CD4-positive, alpha-beta T cell treated with Interleukin-10 for 1 hour (primary cell): ENCODE measurements at places on chromosomes 2 and 18.

- no peak for DNase-seq
These were observed 315.3 kb downstream of the CLIP4 start for GRCh38 chr2:29430382-29431112.

DNA sequence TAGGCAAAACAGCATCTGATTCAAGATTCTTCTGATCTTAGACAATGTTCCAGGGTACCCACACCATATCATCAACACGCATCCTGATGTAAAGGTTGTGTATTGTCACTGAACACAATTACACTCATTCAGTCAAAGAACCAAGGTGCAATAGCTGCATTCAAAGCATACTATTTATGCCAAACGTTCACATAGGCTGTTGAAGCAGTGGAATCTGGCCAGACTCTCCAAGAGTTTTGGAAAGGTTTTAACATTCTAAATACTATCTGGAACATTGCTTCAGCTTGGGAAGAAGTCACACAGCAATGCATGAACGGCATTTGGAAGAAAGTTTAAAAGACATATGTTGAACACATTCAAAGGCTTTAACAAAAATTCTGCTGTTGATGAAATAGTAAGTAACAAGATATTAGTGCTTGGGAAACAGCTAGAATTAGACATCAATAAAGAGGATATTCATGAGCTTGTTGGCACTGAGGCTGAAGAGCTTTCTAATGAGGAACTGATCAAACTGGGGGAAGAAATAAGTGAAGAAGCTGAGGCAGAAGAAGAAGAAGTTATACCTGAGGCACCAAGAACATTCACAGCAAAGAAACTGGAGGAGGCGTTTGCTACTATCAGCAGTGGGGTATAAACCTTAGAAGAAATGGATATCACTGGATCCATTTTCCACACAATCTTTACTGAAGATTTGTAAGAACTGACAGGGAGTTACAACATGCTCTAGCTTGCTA, 47.6 kb upstream of the MSH6 start:
- DNase-seq = no peak

GRCh38 chr2:48380208-48380607, 149.7 kb upstream of the STON1 start:
- no peak for DNase-seq

GRCh38 chr2:60629801-60630385, 76.4 kb upstream of the BCL11A start:
- no peak for DNase-seq

DNA sequence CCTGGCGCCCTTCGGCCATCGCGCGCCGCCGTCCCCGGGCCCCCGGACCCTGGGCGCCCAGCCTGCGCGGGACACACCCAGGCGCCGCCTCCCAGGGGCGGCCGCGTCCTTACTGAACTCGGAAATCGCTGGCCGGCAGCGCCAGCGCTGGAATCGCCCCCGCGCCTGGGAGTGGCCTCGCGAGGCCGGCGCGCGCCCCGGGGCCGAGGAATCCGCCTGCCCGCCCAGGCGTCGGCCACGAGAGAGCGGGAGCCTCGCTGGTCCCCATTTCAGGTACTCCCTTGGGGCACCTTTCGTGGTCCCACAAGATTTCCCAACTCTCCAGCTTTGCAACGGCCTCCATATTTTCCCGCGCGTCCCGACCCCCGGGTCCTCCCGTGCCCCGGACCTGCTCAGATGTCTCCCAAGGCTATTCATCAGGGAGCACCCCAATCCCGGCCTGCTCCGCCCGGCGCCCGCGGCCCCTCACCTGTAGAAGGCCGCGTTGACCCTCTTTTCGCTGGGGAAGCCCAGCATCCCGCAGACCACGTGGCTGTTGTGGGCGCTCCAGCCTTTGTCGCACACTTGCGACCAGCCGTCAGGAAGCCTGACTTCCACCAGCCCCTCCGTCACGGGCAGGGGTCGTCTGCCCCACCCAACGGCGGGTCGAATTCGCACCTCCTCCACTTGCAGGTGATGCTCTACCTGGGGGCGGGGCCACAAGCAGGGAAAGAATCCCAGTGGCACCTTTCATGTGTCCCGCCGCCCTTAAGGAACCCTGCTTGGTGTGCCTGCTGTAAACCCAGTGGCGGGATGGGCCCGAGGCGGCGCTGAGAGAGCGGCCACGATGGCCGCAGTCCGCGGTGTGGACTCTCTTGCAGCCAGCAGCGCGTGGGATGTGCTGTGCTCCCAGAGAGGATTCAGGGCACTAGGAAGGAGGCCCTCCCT, 4.6 kb downstream of the LOXL3 start:
- DNase-seq = no peak

- no peak for DNase-seq
These were observed 1679.0 kb downstream of the SUCLG1 start for GRCh38 chr2:82780050-82780449.

- no peak for DNase-seq
These were observed 41.2 kb upstream of the GCFC2 start for GRCh38 chr2:75751824-75752468.

DNA sequence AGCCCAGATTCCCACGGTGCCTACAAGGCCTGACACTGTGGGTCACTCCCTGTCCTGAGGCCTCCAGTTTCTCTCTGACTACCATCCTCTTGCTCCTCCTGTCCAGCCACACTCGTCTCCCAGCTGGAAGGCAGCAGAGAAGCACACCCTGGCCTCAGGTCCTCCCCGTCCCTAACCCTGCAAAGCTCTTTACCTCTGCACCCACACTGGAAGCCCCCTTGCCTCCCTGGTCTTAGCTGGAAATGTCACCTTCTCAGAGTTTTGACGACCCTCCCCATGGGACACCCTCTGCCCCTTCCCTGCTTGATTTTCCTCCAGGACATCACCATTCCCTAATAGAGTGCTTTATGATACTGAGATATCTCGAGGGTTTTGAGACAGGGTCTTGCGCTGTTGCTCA, 10.6 kb downstream of the RNU2-63P start:
- DNase-seq = no peak

DNA sequence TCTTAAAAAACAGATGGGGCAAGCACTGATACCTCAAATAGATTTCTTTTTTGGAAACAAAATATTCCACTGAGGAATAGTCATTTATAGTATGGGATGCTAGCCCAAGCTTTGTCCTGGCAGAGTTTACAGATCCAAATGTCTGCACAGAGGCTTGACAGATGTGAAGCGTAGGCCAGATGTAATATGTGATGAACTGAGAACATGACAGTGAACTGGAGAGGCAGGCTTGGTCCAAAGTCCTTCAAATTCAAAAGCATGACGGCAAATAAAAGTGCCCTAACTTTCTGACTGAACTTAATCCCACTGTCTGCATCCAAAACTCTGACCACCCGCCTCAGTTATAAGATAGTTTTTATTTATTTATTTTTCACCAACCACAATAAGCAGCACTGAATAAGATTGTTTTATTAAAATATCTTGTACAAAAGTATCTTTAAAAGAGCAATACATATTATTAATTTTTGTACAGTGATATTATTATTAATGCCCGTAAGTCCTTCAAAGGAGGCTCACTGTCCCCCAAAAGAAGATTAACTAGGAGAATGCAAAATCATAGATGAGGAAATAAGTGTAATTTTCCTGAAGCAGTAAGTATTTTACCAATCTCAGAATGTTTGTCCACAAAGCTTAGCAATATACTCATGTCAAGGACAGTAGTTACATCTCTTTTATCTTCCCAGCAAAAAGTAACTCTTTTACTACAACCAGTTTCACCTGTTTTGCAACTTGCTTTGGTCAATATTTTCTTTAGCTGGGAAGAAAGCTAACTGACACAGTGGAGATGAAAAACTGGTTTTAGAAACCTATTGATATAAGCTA, 10.7 kb upstream of the SPOPL start:
- no peak for DNase-seq

DNA sequence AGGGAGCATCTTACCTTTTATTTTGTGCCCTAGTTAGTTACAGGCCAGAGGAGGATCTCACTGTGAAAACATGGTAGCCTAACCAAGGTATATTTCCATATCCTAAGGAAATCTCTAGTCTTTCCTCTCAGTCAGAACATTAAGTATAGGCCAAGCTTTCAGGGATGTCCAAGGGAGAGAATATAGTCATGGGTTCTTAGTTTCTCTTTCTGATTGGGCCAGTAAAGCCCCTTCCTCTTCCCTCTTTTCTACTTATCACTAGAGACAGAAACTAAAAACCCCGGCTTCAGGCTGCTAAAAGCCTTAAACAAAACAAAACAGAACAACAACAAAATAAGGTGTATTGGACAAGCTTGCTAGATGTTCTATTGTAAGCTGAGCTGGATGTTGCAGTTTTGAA, 44.3 kb upstream of the TNFRSF11A start:
- DNase-seq = no peak

GRCh38 chr2:148567716-148568115, 76.8 kb upstream of the EPC2 start:
- no peak for DNase-seq

- no peak for DNase-seq
These were observed 234.3 kb upstream of the ACVR2A start for GRCh38 chr2:147610496-147611040.

GRCh38 chr2:46988230-46988629, 72.6 kb upstream of the MCFD2 start:
- DNase-seq = no peak

DNA sequence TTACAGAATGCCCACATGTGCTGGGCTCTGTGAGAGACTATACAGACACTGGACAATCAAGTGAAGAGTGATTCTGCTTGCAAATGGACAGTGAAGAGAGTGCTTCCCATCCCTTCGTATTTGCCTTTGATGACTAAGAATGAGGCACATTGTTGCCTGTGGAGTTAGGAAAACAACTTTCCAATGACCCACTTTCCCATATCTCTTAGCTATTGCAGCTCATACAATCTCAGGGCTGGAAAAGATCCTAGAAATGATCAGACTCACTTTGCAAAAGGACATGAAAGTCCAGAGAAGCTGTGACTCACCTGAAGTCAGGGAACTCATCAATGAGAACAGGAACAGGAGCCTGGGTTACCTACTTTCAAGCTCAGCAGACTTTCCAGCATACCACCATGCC, 440.5 kb upstream of the TCF4 start:
- DNase-seq = no peak

- no peak for DNase-seq
These were observed 174.6 kb downstream of the NCK2 start for GRCh38 chr2:105919191-105919811.
